ENCODE measurements at places on chromosomes 11 and 22.

GRCh38 chr11:8720868-8721608, 38.4 kb downstream of the RPL27A start:
- peaks cover 15% of the 10 kb centered on the region for H3K27me3 ChIP-seq
- H3K4me3 ChIP-seq, result no peak overlapping the region
- H3K36me3 ChIP-seq, result no peaks in the 10 kb centered on the region

GRCh38 chr11:67608486-67608885, 1.8 kb downstream of the NDUFV1 start:
- H3K4me3 ChIP-seq, result peak overlapping the region; percentile 18
- H3K27me3 ChIP-seq, result peaks cover 21% of the 10 kb centered on the region
- peaks cover 42% of the 10 kb centered on the region for H3K4me1 ChIP-seq
- H3K36me3 ChIP-seq, result peaks cover 48% of the 10 kb centered on the region
- ATAC-seq, result no peak

GRCh38 chr22:38781033-38781432, 12.9 kb downstream of the DNAL4 start:
- no peak for ATAC-seq
- no peak overlapping the region for H3K27ac ChIP-seq
- peaks cover 12% of the 10 kb centered on the region for H3K4me1 ChIP-seq
- peaks cover 46% of the 10 kb centered on the region for H3K36me3 ChIP-seq

DNA sequence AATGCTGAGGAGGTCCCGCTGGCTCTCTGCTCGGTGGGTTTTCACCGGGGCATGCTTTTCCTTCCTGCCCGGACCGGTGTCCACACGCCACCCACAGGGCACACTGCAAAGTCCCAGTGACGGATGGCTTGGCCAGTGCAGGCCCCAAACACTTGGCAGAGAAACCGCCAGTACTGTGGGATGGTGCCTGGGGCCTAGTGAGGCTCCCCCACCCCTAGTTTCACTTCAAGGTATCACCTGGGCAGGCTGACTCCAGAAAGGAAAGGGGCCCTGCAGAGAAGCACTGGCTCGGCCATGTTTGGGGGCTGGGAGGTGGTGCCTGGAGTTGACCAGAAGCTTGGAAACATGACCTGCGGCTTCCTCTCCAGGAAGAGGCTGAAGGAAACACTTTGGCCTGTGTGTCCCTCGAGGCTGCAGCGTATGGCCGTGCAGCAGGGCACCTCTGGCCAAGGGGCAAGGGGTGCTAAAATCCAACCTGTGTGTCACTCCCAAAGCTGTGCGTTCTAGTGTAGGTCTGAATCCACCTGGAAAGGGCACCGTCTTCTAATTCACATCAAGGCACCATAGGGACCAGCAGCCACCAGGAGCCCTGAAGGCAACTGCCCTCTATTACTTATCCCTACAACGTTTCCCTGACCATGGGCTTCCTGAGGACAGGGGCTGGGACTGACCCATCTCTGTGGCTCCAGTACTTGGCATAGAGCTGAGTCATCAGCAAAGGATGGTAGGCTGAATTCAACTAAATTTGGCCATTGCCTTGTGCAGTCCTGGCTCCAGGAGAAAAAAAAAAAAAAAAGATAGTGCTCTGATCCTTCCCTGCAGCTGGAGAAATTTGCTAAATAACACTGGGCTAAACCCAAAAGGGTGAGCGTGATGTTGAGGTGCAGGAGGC, 22.6 kb downstream of the TPBGL start:
- H3K36me3 ChIP-seq, result no peaks in the 10 kb centered on the region
- peaks cover 3% of the 10 kb centered on the region for H3K27me3 ChIP-seq
- H3K27ac ChIP-seq, result peak overlapping the region; percentile 67
- H3K4me3 ChIP-seq, result no peak overlapping the region
- ATAC-seq, result no peak

DNA sequence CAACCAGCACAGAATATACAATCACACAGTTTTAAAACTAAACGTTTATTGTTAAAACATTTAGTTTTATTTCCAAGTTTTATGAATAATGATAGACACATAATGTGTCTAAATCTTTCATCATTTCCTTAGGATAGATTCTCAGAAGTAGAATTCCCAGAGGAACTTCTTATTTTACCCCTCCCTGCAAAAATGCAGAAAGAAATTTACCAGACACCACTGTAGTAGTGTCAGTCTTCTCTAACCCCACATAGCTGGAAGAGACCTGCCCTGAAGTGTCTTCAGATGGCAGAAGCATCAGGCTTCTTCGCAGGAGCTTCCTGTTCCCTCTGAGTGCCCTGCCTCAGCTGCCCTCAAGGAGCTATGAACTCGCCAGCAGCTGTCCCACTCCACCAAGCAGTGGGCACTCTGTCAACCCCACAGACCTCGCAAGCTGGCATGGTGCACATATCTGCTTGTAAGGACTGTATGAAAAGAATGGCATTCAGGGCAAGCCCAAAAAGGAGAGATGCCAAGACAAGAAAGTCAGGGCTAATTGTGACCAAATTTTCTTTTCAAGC, 28.5 kb upstream of the PAK1 start:
- no peaks in the 10 kb centered on the region for H3K36me3 ChIP-seq
- H3K4me3 ChIP-seq, result no peak overlapping the region
- H3K27me3 ChIP-seq, result peaks cover 52% of the 10 kb centered on the region

- H3K27me3 ChIP-seq, result no peaks in the 10 kb centered on the region
- H3K27ac ChIP-seq, result peak overlapping the region; percentile 83
- peak; percentile 81 for ATAC-seq
- no peaks in the 10 kb centered on the region for H3K36me3 ChIP-seq
- peak overlapping the region; percentile 83 for H3K4me3 ChIP-seq
These were observed 2.1 kb upstream of the CPT1A start for GRCh38 chr11:68843703-68844312.
